ENCODE measurements at places on chromosomes 7 and 10.

- DNase-seq, result no peak
These were observed 131.9 kb downstream of the SRPK2 start for GRCh38 chr7:105256761-105257231.

DNA sequence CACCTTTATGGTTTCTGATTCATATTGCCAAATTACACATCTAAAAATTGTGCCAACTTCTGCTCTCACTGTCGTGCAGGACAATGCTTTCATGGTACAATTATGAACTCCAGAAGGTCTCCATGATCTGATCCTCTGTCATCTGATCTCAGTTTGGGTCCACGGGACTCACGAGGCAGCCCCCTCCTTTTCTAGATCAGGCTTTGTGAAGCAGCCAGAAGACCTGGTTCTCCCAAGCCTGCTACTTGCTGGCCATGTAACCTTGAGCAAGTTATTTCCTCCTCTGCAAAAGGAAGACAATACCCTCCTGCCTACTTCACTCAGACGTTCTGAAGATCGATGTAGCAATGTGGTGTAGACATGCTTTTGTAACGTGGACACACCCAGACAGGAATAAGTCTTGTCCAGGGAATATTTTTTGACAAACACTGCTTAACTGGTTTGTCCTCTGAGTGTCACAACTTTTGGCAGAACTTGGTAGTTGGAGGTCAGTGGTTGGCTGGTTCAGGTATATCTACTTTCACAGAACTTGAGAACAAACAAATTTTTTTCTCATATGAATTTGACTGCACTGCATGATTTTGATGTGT, 19.6 kb downstream of the CALML3 start:
- DNase-seq, result no peak

DNA sequence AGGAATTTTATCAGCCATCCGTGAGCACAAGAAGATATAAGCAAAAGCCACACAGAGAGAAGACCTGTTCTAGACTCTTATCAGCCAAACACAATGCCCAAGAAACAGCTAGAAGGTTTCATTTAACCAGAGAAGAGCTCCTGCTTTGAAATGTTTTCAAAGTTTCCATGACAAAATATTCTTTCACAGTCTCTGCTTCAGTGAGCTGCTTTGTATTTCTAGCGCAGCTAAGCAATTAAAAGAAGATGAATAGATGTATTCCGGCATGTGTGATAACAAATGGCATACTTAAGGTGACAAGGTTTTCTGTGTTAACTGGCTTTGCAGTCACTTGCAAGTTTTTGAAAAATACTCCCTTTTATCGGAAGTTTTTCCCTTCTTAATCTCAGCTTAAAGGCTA, 78.9 kb upstream of the NXPH1 start:
- no peak for DNase-seq

DNA sequence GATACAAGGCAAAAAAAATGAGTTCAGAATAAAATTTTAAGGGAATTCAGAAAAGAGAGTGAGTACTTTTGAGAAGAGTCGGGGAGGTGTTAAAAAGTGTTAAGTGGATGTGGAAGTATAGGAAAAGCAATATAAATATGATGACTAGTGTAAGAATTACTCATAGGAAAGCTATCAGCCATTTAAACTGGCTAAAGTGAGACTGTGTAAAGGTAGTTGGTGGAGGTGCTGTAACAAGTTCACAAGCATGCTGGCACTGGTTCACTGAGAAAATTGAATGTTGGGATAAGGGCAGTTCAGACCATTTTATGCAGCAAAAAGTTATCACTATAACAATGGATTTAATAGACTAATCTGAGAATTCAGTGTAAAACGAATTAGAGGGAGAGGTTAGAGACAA, 179.0 kb upstream of the DKK1 start:
- no peak for DNase-seq

- no peak for DNase-seq
These were observed 56.3 kb upstream of the FAM3C start for GRCh38 chr7:121452389-121452788.

DNA sequence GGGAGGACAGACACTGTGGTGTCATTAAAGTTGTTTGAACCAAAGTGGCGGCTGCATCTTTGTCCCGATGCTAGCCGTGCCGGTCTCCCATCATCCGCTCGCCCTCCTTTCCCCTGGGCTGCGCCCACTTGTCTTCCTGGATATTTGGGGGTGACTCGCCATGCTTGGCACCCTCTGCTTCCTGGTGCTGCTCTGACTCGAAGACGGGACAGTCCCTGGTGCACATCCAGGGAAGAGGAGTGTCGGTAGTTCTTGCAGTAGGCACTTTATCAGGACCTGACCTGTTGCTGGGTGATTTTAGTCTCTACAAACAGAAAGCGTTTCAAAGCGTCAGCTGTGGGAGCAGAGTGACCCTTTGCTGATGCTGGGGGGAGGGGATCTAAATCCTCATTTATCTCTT, 68.3 kb upstream of the DNAJB6 start:
- no peak for DNase-seq

- no peak for DNase-seq
These were observed 72.6 kb upstream of the PDLIM1 start for GRCh38 chr10:95363303-95363912.

DNA sequence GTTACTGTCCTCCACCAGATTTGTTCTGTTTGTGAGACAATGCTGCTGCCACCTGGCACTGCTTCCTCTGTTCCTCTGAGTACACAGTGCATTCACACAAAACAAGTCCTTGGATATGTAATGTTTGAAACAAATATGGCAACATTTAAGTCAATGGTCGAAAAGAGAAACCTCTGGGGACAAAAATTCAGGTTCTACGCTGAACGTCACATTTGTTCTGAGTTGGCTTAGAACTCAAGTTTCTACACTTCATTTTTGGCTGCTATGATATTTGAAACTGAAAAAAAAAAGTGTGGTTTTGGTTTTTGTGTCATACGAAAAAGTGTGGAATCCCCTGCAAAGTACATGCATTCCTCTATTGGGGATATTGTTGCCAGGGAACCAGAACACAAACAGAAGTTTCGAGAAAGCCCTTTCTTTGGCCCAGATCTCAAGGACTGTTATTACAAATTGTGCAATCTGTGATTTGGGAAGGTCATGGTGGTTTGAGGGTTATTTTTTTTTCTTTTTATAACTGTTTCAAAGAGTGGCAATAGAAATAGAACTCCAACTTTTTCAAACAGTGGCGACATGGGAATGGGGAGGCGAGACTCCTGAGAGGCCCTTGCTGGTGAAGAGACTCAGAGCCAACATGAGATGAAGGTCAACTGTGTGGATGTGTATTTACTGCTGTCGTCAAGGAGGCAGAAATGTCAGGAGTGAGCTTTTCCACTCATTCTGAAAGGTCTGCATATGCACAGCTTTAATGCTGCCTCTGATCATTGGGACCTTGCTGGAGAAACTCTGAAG, 127.5 kb downstream of the CUBN start:
- DNase-seq, result peak; percentile 41

- no peak for DNase-seq
These were observed 2.4 kb downstream of the CD36 start for GRCh38 chr7:80640846-80641245.
